Right renal pelvis (tissue), 4 donors: ENCODE measurements at places on chromosomes 4 and X. TPM values are rescaled to one million over a fixed set of nuclear protein-coding genes. Genes with fewer than 3 reads are reported as not detected.

MAGEA1 gene
- not detected for polyA plus RNA-seq

- DNase-seq = no peak
Measured at GRCh38 chr4:26746802-26747213, 113.8 kb upstream of the STIM2 start.

CABS1 gene
- polyA plus RNA-seq = 0.13 TPM

MAD2L1 gene
- polyA plus RNA-seq = 52.5 TPM

MAGEA6 gene
- polyA plus RNA-seq = not detected

GRCh38 chrX:107706309-107706708 lies 69.3 kb downstream of the TSC22D3 start:
- no peak for DNase-seq

POU3F4 gene
- 7.3 TPM for polyA plus RNA-seq

SCML2 gene
- 9.4 TPM for polyA plus RNA-seq

DNA sequence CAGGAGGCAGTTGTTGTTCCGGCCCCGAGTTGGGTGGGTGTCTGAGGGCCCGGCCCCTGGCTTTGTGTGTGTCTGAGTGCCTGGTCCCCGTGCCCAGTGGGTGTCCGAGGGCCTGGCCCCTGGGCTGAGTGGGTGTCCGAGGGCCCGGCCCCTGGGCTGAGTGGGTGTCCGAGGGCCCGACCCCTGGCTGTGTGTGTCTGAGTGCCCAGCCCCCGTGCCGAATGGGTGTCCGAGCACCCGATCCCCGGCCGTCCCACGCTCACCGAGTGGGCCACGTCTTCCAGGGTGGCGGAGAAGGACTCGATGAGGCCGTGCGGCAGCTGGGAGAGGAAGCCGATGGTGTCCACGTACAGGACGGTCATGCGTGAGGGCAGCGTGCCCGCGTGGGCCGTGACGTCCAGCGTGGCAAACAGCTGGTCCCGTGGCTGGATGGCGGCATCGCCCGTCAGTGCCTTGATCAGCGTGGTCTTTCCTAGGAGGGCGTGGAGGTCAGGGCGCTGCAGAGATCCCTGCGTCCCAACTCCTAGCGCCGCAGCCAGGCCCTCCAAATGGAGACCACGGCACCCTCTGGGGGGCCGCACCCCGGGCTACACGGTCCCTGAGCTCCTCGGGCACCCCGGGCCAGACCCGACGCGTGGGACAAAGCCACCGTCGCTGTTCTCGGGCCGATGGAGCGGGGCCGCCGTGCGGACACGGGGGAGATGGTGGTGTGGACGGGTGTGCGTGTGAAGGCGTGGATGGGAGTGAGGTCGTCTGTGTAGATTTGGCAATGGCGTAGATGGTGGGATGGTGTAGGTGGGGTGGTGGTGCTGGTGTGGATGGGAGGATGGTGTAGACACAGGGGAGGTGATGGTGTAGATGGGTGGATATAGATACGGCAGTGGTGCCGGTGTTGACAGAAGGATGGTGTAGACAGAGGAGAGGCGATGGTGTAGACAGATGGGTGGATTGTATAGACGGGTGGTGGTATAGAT lies 7.2 kb downstream of the GTPBP6 start:
- no peak for DNase-seq

GRCh38 chrX:19122641-19123009 lies 357 bp upstream of the ADGRG2 start:
- DNase-seq = no peak

CTAG1B gene
- not detected for polyA plus RNA-seq

DNA sequence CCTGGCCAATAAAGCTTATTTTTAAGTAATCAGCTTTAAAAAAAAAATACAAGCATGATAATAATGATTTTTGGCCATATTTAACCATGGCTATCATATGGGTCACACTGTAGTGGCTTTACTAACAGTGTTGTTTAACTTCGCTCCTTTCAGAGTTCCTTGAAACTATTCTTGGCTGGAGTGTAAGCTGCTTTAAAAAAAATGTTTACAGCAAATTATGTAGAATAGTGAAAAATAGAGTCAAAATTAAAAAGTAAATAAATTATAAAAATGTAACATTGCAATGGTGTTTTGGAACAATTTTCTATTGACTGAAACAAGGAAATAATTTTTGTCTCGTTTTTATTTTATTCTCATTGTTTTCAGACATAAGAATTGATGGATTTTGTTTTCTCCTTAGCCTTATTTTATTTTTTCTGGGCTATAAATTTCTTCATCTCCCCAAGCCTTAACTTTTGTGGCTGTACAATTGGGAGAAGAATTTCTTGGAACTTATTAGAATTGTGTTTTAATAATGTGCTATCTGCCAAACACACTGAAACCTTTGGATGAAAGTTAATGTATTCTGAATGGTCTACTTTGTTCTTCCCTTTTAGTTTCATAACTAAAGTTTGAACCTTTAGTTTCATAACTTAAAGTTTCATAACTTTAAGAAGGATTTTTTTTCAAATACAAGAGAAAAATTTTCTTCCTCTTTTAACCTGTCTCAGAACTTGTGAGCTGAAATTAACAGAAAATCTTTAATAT lies 182.0 kb downstream of the ARHGAP24 start:
- DNase-seq = no peak
